ENCODE measurements at places on chromosomes 5 and 9.
A peak's percentile ranks its signal among the peaks of the same experiment; 100 is the strongest.

- no peak for DNase-seq
These were observed 376 bp downstream of the GOLGA1 start for GRCh38 chr9:124940521-124940893.

DNA sequence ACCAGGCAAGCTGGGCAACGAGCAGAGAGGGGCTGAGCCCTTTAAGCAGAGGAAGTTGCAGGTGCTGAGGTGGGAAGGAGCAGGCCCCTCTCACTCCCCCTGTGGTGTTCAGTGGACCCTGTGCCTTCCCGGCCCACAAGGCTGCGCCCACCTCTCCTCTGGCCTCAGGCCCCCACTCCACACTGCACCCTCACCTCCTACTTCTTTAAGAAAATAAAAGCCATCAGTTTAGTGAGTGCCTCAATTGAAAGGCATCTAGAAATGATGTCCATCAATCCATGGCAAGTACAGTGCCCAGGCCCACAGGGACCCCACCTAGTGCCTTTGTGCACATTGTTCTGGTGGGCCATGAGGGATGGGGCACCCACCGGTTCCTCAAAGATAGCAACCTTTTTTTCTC is 158.0 kb downstream of the PAX5 start:
- no peak for DNase-seq

DNA sequence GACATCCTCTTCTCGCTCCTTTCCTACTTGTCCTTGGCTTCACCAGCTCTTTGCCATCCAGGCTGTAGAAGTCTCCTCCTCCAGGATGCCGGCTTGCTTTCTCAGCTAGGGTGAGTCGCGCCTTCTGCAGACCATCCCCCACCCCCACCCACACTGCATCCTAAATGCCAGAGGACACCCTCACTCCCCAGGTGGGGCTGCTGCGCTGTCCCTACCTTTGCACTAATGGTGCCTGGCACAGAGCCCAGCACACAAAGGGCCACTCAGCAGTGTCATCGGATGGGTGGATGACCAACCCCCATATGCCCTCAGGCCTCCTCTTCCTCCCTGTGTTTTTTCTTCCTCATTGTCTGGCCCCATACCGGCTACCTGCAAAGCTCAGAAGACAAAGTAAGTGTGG is 14.8 kb downstream of the IL9 start:
- peak; percentile 28 for DNase-seq

DNA sequence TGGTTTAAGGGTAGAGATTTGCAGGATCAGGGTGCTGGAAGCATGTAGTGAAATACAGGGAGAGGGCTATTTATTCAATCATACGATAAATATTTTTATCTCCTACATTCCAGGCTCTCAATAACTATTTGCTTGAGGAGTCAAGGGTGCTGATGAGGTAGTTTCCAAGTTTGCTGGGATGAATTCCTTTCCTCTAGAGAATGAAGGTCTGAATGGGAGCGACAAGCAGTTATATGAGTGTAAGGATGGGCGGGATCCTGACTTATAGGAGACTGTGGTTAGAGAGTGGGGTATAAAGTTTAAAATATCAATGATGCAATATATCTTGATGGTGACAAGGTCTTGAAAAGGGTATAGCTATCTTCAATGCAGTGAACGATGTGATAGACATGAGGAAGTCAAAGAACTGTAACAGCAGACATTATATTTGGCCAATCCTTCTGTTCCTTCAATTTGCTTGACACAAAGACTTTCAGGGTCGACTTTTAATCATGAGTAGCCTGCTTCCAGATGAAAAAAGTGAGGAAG is 201.1 kb upstream of the HAPLN1 start:
- DNase-seq: no peak

DNA sequence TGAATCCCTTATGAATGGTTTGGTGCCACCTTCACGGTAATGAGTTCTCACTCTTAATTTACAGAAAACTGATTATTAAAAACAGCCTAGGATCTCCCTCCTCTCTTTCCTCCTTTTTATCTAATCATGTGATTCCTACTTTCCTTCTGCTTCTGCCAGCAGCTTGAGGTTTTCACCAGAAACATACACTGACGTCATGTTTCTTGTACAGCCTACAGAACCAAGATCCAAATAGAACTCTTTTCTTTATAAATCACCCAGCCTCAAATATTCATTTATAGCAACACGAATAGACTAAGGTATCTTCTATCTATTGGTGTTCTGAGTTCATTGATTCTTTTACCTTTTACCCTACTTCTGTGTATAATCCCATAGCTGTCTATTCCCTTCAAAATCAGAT is 388.9 kb upstream of the CDH10 start:
- DNase-seq: no peak

DNA sequence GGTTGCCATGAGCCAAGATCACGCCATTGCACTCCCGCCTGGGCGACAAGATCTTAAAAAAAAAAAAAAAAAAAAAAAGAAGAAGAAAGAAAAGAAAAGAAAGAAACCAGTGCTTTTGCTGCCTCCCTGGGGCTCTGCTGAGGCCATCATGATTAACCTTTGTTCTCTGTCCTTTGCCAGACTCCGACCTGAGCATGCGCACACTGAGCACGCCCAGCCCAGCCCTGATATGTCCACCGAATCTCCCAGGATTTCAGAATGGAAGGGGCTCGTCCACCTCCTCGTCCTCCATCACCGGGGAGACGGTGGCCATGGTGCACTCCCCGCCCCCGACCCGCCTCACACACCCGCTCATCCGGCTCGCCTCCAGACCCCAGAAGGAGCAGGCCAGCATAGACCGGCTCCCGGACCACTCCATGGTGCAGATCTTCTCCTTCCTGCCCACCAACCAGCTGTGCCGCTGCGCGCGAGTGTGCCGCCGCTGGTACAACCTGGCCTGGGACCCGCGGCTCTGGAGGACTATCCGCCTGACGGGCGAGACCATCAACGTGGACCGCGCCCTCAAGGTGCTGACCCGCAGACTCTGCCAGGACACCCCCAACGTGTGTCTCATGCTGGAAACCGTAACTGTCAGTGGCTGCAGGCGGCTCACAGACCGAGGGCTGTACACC is 251.7 kb downstream of the MARCHF11 start:
- no peak for DNase-seq

- DNase-seq: no peak
These were observed 7.3 kb upstream of the NEUROG1 start for GRCh38 chr5:135543001-135543484.

DNA sequence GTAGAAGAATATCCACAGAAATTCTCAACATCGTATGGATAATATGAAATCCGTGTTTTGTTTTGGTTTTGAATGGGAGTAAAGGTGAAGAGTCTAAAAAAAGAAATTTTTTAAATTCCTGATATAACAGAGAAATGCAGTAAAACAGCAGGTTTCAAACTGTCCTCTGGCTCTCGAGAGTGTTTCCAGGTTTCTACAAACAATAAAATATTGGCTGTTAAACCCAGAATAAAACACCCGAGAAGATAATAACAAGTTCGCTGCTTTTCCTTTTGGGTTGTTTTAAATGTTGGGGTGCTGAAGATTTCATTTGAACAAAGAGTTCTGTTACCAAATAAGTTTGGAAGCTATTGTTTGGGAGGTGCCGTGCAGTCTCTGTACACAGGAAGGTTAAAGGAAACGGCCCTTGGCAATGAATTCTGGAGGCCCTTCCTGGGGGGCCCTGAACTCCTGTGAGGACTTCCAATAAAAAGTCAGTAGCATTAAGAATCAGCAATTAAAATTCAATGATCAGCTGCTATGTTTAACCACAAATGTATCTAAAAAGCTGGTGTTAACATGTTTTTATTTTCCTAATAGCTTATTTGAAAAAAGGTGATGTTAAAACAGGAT is 215.8 kb downstream of the TSSK1B start:
- DNase-seq: no peak

DNA sequence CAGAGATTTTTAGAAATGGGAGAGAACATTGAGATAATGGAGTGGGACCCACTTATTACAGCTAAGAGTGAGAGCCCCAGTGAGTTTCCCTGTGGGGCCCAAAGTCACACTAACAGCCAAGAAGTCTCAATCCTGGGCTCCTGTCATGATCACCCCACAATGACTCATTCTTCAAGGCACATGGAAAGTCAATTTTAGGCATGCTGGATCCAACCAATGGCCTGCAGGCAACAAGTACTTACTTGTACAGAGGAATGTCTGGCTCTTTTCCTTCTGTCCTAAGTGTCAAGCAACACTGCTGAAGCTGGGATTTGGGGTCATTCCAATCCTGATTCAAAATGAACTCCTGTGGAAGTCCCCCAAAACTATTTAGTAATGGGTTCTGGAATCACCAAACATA is 123.1 kb downstream of the DROSHA start:
- peak; percentile 96 for DNase-seq

DNA sequence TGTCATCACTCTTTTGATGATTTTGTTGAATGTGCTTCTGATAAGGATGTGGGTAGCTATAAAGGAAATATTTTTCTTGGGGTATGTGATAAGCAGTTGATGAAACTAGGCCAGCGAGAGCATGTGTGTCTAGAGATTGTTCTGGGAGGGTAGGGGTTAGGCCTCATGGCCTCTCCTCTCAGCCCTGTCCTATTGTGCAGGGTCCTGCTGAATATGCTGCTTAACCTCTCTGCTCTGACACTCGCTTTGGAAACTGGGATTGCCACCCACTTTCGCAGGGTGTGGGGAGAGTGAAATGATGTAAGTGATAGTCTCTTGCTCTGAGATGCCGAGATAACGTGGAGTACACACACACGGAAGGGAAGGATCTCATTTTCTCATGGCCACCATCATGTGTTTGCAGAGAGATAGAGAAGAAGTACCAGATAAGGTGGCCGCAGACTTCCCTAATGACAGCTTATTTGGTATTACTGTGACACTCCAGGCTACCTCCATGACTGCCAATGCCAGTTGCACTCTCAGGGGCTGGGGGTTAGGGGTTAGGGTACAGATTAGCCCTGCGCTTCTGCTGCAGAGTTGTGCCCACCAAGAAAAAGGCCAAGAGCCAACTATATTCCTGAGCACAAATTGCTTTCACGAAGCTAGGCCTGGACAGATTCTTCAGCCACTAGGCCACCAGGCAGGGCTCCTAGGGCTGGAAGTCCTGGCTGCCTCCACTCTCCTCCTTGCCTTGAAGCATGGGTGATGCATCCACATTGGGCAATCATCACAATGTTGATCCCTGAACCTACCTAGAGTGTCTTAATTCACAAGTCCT is 25.2 kb upstream of the TNFAIP8 start:
- DNase-seq: no peak

DNA sequence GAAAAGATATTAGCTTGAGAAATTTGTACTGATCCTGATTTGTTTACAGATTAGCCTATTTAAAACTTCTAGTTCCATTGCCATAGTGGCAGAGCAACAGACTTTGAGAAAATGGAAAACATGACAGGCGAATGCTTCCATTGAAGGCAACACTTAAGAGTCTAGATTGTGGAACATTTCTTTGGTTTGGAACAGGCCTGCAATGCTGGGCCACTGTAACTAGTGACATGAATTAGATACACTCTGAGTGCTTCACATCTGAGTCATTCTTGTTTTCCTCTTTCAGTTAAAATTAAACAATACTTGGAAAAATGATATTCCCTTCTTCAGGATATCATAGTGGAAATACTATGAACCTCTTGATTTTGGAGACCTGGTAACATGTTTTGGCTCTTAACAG is 453.6 kb upstream of the TUSC1 start:
- DNase-seq: peak; percentile 59

GRCh38 chr5:129243039-129243438 is 148.5 kb downstream of the ISOC1 start:
- DNase-seq: no peak

- no peak for DNase-seq
These were observed 45.9 kb downstream of the CERT1 start for GRCh38 chr5:75465480-75465879.

GRCh38 chr5:180689071-180689694 is 39.8 kb upstream of the FLT4 start:
- DNase-seq: no peak

GRCh38 chr5:180120237-180121101 is 48.9 kb upstream of the RNF130 start:
- no peak for DNase-seq

- DNase-seq: no peak
These were observed 15.1 kb upstream of the RNF145 start for GRCh38 chr5:159224471-159224870.

- DNase-seq: peak; percentile 99
These were observed 352.7 kb downstream of the SPOCK1 start for GRCh38 chr5:137146402-137146890.

DNA sequence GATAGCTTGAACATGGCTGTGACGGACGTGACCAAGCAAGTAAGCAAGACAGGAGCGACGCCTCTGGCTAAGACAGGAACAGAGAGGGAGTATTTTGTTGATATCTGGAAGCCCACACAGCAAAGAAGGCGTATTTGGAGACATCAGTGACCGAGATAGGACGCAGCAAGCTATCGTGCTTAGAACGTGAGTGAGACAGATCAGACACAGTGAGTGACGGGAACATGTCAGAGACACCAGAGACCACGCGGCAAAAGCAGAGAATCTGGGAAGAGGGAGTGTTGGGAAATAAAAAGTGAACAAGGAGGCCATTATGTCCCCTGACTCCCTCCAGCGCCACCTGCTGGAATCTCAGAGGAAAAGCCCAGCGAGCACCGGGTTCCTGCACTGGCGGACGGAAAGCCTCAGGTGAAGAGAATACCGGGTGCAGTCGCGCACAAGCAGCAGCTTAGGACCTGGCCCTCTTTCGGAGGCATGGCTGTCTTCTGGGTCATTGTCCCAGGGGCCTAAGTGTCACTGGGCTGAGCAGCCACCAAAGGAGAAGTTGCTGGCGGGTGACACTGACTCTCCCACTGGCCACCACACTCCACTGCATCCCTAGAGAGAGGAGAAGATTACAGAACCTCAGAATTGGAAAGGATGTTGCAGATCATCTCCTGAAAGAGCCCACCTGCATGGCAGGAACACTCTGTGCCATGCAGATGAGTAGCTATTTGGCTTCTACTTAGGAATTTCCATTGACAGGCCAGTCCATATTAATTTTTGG is 99.1 kb downstream of the FBXO38 start:
- DNase-seq: peak; percentile 20

DNA sequence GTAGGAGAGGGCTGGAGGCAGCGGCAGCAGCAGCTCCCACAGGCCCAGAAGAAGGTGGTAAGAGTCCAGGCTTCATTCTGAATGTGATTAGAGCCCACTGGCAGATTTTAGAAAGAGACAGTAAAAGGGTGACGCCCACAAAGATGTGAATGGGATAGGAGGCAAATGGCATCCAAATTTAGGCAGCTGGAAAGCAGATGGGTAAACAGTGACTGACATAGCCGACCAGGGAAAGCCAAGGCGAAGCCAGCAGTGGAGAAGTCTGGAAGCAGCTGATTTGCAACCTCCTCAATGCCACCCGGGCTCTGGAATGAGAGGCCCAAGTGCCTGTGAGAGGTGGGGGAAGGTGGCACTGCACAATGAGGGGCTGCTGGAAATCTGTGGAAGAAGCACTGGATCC is 103.3 kb downstream of the C5orf15 start:
- DNase-seq: no peak

GRCh38 chr9:79719021-79719420 is 147.3 kb downstream of the TLE4 start:
- no peak for DNase-seq

GRCh38 chr5:35308421-35308820 is 78.1 kb upstream of the PRLR start:
- peak; percentile 36 for DNase-seq

DNA sequence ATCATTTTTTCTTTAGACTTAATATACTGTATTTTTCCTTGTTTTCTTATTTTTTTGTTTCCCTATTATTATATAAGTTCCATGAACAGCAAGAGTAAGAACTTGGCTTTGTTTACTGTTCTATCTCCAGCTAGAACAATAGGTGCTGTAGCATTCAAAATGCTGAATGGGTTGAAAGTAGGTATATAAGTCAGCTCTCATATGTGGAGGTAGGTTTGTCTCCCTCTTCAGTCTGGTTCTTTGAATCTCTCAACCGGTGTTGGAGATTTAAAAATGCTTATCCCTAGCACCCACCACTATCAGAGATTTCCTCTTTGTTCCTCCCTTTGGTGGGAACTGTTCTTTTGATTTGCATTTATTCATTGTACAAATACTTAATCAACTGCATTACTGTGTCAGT is 87.5 kb upstream of the FSD1L start:
- DNase-seq: no peak

Data from M059J (cell line).